ENCODE measurements at places on chromosomes 12 and 14.

GRCh38 chr14:94787092-94787491, 17.2 kb upstream of the GSC start:
- DNase-seq = no peak

DNA sequence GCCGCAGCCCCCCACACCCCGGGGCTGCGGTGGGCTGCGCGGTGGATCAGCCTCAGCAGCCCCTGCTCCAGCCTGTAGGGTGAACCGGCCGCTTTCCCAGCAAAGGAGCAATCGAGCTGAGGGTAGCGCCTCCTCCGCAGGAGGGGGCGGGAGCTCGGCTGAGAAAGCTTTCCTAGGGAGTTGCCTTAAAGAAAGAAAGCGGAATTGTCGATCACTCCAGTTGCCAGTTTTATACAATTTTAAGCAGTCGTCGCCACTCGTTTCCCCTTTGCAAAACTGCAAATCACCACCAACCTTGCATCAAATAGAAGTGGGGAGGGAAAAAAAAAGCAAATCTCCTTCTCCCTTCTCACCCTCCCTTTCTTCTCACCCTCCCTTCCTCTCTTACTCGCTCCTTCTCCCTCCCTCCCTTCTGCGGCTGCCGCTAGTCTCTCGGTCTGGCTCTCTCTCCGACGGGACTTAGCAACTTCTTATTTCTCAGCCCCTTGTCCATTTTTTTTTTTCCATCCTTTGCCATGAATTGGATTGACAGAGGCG, at the start of gene PDE3A:
PDE3A (plus strand) TSS at position 424 of the 537 bp plus-strand sequence. CDS start 748 bp downstream, outside the sequence.
- peak; percentile 62 for DNase-seq

GRCh38 chr14:91877376-91877915, 10.1 kb upstream of the TC2N start:
- DNase-seq = no peak

GRCh38 chr14:90700933-90701776, 115.1 kb downstream of the TTC7B start:
- DNase-seq = no peak

DNA sequence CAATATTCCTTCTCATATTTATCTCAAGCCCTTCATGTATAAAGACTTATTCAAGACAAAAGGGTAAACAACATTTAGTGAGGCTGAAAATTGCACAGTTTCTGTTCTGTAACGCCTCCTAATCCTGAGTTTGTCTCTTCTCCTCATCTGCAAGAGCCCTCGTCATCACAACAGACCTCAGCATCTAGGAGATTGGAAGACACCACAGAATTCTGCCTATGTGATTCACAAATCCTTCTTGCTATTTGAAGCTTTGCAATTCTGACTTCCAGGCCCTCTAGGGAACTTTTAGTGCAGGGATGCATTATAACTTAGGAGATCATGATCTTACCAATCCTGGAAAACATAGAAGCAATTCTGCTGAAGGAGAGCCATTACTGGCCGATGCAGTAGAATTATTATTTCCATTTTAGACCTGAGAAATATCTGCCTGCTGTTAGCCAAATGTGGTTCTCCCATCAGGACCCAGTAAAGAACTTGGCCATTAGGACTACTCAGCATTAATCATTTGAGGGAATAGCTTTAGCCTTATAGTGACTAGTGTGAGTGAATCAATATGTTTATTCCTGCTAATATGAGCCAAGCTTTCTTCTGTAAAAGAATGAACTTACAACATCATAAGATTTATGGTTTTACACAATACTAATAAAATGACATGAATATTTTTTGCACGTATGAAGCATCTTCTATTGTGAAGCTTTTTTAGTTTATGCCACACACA, 119.5 kb downstream of the ANO4 start:
- no peak for DNase-seq

GRCh38 chr12:131699434-131699833, 11.5 kb upstream of the SFSWAP start:
- no peak for DNase-seq

DNA sequence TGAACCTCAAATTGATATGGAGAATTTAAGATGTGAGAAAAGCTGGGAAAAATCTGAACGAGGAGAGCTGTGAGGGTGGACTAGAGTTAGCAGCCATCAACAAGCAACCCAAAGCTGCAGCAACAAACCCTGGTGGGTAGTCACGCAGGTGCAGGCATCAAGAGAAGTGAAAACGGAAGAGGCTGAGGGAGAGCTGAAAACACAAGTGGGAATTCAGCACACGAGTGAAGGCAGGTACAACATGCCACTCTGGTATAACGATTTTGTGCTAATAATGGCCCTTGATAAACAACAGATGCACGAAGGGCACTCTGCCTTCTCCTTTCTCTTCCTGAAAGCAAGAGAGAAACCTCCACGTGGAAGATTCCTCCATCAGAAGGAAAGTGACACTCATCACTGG, 11.5 kb downstream of the TCL1B start:
- no peak for DNase-seq

DNA sequence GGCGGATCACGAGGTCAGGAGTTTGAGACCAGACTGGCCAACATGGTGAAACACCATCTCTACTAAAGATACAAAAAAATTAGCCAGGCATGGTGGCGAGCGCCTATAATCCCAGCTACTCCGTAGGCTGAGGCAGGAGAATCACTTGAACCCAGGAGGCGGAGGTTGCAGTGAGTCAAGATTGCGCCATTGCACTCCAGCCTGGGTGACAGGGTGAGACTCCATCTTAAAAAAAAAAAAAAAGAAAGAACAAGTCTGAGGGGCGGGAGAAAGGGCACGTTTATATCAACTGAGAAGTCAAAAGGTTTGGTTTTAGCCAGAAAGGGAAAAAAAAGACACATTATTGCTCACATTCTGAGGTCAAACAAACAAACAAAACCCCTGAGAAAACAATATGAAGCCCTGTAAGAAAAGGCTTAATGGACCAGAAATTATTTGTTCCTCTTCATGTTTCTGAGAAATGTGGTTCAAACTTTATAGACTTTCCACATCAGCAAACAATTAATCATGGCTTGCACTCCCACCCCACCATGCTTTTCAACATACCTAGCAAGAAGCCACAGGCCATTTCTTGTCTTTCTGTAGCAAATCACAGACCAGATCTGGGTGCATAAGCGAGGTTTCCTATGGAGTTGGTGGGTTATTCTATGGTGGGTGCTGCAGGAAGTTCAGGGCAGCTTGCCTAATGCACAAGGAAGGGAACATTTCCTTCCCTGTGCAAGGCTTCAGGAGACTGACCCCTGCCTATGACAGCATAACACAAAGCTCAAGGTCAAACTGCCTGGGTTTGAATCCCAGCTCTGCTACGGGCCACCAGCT, 80.1 kb downstream of the SSPN start:
- peak; percentile 59 for DNase-seq

DNA sequence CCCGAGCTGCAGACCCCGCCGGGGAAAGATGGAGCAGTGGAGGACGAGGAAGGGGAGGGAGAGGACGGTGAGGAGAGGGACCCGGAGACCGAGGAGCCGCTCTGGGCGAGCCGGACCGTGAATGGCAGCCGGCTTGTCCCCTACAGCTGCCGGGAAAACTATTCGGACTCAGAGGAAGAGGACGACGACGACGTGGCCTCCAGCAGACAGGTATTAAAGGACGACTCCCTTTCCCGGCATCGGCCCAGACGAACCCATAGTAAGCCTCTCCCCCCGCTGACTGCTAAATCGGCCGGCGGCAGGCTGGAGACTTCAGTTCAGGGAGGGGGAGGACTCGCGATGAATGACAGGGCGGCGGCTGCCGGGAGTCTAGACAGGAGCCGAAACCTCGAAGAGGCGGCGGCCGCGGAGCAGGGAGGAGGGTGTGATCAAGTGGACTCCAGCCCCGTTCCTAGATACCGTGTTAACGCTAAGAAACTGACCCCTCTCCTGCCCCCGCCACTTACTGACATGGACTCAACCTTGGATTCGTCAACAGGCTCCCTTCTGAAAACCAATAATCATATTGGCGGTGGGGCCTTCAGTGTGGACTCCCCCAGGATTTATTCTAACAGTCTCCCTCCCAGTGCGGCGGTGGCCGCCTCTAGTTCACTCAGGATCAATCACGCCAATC, 962 bp downstream of the LEMD3 start:
- no peak for DNase-seq

GRCh38 chr12:32997471-32997870, 100.9 kb upstream of the PKP2 start:
- DNase-seq = no peak

DNA sequence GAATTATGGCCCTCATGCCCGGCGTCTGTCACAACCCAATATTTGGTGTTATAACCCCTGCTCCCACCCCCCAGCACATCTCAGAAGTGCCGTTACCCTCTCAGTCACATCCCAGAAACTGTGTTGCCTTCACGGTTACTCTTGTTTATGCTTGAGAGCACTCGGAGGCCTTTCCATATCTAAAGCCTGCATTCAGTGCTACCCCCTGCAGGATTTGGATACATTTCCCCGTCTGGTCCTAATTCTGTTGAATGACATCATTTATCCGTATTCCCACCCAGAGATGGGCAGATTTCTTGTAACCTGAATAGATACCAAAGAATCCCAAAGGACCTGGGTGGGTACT, 19.1 kb upstream of the FOS start:
- DNase-seq = no peak

GRCh38 chr14:72291908-72292688, 359.9 kb downstream of the RGS6 start:
- DNase-seq = peak; percentile 7

GRCh38 chr12:12776261-12776660, 9.2 kb upstream of the APOLD1 start:
- no peak for DNase-seq

DNA sequence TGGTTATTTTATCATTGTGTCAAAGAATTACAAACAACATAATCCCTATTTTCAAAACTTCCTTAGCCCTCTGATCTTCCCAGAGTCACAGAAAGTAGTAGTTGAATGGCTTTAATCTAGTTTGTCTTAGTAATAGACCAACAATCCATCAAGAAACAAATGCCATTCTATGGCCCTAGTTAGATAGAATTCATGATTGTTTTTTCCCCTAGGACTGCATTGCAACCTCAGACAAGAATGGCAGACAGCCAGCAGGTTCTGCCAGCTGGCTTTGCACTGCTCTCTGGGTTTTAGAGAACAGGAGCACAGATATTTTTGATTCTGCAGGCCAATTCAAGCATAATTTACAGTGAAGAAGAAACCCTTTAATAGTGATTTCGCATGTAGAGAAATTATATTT, 33.8 kb downstream of the SYT1 start:
- no peak for DNase-seq

DNA sequence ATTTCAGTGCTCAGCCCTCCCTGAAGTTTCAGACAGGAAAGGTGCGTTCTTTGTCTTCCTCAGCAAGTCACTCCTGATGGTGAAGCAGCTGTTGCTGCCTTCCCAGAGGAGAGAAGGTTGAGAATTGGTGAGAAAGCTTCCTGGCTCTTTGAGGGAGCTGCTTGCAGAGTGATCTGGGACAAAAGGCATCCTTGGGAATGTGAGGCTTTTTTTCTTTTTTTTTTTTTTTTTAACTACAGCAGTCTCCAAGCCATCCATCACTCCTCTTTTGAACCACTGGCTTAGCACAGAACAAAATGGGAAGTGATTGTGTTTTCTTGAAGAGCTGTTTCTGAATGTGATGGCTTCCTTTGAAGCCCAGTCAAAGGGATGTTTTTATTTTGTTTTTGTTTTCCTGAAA, 120.4 kb upstream of the LRIG3 start:
- no peak for DNase-seq

DNA sequence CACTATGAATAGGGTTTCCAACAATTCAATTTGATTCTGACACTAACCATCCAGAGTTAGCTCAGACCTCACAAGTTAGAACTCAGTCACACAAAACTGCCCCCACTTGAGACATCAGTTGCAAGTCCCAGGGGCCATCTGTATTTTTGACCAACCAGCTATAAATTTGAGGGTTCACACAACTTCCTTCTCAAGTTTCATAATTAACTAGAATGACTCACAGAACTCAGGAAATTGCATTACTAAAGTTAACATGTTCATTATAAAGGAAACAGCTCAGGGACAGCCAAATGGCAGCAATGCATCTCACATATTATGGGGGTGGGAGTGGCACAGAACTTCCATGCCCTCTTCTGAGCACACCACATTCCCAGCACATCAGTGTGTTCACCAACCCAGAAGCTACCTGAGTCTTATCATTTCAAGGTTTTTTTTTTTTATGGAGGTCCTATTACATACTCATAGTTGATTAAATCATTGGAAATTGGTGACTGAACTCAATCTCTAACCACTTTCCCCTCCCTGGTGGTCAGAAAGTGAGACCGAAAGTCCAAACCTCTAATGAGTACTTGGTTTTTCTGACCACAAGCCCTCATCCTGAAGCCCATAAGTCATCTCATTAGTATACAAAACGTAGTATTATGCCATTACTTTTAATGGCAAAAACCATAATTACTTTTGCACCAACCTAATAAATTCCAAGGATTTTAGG, 1721.5 kb upstream of the SEL1L start:
- no peak for DNase-seq

- DNase-seq = no peak
These were observed 42.2 kb downstream of the TAOK3 start for GRCh38 chr12:118330421-118331018.

DNA sequence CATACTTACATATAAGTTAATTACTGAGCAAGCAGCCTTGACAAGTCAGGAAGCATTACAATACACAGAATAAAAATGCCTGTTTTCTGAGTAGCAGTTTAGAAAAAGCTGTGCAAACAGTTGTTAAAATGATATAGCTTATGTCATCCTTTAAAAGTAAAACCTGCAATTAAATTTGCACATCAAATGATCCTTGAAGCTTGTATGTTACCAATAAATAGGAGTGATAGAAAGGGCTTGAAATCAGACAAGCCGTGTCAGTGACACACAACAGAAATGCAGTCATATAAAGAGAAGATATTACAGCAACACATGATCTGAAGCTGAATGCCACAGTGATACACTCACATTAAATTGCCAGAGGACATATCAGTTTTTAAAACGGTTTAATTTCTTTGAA, 70.0 kb downstream of the EPS8 start:
- no peak for DNase-seq

DNA sequence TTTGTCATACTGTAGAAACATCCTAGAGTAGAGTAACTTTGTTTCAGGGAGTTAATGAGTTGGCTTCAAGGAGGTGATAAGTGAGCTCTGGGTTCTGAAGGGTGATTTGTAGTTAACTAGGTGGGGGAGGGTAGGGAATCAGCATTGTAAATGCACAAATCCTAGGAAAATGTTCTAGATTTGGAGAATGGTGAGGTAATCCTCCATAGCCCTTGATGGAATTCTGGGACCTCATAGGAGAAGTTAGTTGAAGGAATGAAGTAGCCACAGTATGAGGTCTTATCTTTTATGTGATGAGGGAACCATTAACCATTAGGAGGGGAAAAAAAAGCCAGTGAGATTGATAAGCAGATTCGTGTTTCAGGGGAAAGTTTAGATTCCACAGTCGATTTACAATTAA, 8.0 kb downstream of the CNOT2 start:
- DNase-seq = no peak

- no peak for DNase-seq
These were observed 7.1 kb downstream of the HECTD4 start for GRCh38 chr12:112375105-112375504.
